CD4-positive, alpha-beta T cell treated with Interleukin-17A for 4 hours (primary cell): ENCODE measurements at places on chromosomes 4 and X.

GRCh38 chr4:150117094-150117493 lies 38.8 kb downstream of the DCLK2 start:
- no peak for DNase-seq

DNA sequence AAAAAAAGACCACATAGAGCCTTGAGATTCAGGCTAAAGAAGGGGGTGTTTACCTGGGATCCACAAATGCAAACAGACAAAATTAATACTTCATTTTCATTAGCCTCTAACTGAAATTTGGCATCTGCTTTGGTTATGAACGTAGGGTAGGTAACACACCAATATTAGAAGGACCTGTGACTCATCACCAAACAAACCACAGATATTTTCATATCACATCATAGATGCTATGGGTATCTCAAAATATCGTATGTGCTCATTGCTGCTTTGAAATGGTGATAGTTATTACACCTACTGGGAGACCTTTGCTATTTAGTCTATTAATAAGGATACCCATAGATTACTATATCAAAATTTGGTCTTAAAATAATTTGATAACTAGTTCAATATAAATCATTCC lies 180.6 kb upstream of the MAP3K15 start:
- DNase-seq: no peak

- no peak for DNase-seq
These were observed 148.6 kb upstream of the TTC29 start for GRCh38 chr4:147094238-147094637.

GRCh38 chr4:26822546-26822945 lies 38.1 kb upstream of the STIM2 start:
- DNase-seq: no peak

GRCh38 chrX:40179283-40179682 lies 81.5 kb upstream of the BCOR start:
- no peak for DNase-seq

DNA sequence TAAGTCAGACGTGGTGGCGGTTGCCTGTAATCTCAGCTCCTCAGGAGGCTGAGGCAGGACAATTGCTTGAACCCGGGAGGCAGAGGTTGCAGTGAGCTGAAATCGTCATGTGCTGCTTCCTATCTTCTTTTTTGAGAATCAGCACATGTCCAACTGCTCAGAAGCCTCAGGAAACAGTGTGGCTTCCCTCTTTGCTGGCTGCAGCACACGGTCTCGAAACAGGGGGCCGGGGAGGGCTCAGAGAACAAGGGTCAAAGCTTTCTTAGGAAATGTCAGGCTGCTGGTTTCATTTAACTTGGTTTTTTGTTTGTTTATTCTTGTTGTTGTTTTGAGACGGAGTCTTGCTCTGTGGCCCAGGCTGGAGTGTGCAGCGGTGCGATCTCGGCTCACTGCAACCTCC lies 31.3 kb downstream of the CRLF2 start:
- no peak for DNase-seq

DNA sequence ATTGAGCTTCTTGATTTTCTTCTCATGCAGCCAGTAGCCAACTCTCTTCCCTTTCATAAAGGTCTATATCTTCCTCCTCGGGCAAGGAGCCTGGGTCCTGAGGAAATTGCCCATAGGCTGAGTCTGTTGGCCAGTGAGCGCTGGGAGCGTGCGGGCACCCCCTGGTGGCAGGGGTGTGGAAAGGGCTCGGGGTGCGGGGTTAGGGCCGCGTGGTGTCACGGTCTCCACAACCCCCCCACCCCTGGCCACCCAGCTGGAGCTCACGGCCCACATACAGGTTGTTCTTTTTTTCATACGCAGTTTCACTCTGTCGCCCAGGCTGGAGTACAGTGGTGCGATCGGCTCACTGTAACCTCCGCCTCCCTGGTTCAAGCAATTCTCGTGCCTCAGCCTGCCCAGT lies 13.1 kb downstream of the RBM10 start:
- DNase-seq: no peak

DNA sequence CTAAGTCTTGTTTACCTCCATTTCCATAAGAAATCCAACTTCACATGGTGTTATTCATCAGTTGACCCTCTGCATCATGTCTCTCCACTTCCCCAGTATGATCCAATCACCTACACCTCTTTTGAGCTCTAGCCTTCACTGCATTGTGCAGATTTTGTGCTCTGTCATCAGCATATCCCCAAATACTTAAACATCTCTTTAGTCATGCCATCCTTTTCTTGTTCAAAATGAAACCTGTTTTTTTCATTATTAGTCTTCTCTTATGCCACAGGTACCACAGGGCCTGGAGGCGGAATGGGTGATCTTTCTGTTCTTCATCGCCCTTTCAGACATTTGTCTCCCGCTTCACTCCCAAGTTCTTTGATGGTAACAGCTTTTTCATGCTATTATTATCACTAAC lies 382.7 kb upstream of the GALNTL6 start:
- DNase-seq: no peak

DNA sequence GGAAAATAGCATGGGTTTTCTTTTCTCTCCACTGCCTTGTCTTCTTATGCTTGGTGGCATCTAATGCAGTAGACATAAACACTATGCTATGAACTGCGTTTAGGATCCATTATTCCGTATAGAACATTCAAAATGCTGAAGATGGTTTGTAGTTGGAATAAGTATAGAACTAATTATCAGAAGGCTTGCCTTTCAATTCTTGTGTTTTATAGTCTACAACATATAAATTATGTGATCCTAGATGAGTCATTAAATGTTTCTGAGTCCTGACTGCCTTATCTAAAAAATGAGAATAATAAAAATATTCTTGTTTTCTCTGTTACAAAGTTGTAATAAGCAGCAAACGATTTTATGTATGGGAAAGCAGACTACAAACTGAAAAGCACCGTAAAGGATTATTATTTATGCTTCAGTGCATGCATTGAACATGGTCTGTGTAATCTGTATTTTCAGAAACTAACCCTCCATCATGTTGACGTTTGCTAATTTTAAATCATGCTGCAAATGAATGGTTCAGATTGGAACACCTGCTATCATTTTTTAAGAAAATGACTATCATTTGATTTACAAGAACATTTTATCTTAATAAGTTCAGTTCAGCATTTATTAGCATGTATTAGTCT lies 335.9 kb upstream of the AADAT start:
- no peak for DNase-seq

- DNase-seq: no peak
These were observed 387.0 kb upstream of the ACTRT1 start for GRCh38 chrX:128439159-128439558.

DNA sequence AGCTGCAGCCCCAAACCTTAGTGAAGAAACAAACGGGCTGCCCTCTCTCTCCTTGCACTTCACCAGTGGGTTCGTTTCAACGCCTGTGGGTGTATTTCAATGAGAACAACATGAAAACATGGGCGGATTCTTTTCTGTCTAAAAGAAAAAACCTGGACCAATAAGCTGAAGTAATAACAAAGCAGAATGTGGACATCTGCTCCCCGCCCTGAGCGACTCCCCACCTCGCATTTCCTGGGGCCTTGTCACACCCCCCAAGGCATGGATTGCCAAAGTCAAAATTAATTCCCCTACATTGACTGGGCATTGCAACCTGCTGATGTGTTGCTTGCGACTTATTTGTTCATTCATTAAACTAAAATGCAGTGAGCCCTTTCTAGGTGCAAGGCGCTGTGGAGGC lies 142.9 kb downstream of the BCOR start:
- DNase-seq: no peak

GRCh38 chrX:12770440-12770839 lies 20.8 kb upstream of the PRPS2 start:
- no peak for DNase-seq

DNA sequence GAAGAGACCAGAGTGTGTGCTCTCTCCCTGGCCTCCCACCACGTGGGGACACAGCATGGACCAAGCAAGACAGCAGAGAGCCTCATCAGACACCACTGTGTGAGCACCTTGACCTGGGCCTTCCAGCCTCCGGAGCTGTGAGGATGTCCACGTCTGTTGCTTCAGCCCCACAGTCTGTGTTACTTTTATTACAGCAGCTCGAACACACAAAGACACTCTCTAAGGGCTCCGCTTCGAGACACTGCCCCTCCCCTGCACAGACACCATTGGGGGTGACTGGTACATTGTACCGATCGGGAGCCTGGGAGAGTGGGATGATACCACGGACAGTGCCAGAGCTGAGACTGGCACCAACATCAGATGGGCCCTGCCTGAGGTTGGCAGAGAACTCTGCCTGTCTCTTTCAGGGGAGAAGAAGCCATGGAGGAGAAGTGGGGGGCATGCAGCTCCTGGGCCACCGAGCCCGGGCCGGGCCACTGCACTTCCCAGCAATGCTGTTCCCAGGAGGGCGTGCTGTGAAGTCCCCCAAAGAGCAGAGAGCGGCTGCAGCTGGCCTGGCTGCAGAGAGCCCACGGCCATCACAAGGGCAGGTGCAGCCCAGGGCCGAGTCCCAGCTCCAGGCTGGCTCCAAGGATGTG lies 48.1 kb upstream of the HMX1 start:
- DNase-seq: no peak

GRCh38 chr4:176799653-176800052 lies 6.9 kb upstream of the VEGFC start:
- DNase-seq: no peak

GRCh38 chr4:85498068-85498733 lies 23.3 kb downstream of the ARHGAP24 start:
- no peak for DNase-seq

DNA sequence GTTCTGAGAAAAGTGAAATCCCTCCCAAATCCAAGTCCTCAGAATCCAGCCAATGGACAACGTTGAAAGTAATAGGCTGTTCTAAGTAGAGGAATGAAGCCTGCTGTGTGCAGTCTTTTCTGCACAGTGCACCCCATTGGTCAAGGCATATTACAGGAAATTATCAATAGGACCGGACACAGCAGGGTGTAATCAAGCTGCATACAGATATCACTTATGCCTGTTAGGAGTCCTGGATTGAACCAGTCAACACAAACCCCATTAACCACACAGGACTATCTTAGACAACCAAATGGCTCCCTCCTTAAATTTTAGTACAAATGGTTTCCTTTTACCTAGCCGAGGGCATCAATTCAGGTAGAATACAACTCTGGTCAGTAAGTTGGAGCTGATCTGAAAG lies 34.2 kb upstream of the MAGEA8 start:
- no peak for DNase-seq

DNA sequence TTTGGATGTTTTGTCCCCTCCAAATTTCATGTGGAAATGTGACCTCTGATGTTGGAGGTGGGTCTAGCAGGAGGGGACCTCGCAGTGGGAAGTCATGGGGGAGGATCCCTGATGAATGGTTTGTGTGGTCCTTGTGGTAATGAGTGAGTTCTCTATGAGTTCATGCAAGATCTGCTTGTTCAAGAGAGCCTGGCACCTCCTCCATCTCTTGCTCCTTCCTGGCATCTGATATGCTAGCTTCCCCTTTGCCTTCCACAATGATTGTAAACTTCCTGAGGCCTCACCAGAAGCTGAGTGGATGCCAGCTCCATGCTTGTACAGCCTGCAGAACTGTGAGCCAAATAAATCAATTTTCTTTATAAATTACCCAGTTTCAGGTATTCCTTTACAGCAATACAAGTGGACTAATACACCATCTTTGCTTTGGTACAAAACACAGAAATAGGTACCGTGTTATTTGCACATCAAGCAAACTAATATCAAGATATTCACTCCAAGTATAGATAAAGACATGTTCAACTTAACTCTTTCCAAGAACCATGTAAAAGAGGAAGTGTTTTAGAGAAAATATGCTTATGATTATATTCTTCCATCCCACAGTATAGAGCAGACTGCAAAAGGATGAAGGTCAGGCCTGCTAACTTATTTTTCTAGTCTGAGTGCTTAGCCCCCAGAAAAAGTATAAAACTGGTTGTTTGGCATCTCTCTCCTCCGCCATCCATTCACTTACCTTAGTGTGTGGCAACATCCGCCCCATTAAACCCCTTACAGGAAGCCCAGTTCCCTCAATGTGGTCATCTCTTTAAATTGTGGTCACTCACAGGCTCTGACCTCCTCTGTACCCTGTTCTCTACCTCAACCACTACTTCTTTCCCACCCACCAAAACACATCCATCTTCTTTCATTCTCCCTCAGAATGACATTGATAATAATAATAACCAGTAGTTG lies 6.7 kb downstream of the ARAP2 start:
- no peak for DNase-seq

DNA sequence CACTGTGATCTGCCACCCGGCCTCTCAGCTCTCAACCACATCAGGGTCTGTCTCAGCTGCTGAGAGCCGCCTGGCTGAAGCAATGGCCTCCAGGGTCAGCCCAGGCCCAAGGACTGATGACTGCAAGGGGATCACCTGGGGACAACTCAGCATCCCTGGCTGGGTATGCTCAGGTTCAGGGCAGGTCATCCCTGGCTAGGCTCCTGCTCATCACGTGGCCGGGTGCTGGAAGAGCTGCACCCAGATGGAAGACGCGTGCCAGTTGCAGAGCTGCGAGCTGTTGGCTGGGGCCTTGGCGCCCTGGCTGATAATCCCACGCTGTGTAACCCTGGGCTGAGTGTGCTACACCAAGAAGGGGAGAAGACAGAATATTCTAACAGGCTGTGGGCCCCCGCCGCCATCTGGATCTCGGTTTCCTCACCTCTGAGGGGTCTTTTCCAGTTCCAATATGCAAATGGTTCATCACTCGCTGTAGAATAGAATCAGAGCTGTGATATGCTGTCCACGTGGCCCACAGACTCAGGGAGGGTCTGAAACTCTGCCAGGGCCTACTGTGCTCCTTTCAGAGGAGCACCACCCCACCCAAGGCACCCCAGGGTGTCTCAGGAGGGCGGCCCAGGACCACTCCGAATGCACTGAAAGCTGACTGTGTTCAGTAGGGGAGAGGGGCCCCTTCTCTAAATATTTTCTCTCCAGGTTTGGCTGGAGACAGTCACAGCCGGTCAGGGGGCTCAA lies 338.8 kb downstream of the BCOR start:
- DNase-seq: no peak

DNA sequence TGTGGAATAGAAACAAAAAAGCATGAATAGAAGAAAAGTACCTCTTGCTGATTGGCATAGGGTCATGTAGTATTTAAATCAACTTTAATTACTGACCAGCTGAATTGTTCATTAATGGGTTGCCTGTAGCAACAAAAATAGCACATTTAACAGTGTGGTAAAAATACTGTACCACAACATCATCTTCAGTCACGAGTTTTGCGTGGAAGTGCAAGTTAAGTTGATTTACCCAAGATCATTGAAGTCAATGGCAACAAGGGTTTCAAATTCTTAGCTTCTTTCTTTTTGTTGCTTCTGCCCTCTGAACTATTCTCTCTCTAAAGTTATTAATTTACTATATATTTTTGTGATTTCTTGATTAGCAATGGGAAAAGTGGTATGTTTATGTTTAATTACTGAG lies 526.6 kb downstream of the C4orf33 start:
- DNase-seq: no peak

DNA sequence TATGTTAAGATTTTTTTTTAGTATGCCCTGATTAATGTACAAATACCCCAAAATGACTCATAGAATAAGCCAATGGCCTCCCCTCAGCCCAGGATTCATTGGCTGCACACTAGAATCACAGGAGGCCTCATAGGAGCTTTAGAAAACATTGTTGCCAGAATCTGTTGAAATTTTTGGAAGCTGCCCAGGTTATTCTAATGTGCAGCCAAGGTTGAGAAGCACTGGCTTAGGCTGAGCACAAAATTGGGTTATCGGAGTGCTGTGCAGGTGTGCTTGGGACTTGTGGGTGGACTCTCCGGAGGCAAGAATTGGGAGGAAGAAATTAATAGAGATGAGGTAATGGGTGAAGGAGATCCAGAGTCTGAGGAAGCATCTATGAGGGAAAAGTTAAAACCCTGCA lies 41.3 kb upstream of the VCX start:
- no peak for DNase-seq

GRCh38 chrX:153668423-153669173 lies 5.0 kb downstream of the PNCK start:
- no peak for DNase-seq
